ENCODE measurements at places on chromosomes 6 and 20. TPM values are rescaled to one million over a fixed set of nuclear protein-coding genes. Genes with fewer than 3 reads are reported as not detected.
A peak's percentile ranks its signal among the peaks of the same experiment; 100 is the strongest.

GRCh38 chr6:149242883-149243282 lies 74.6 kb upstream of the TAB2 start:
- no peak for DNase-seq

GRCh38 chr6:152636021-152636608 lies 1.0 kb downstream of the SYNE1 start:
- DNase-seq: peak; percentile 1

DNA sequence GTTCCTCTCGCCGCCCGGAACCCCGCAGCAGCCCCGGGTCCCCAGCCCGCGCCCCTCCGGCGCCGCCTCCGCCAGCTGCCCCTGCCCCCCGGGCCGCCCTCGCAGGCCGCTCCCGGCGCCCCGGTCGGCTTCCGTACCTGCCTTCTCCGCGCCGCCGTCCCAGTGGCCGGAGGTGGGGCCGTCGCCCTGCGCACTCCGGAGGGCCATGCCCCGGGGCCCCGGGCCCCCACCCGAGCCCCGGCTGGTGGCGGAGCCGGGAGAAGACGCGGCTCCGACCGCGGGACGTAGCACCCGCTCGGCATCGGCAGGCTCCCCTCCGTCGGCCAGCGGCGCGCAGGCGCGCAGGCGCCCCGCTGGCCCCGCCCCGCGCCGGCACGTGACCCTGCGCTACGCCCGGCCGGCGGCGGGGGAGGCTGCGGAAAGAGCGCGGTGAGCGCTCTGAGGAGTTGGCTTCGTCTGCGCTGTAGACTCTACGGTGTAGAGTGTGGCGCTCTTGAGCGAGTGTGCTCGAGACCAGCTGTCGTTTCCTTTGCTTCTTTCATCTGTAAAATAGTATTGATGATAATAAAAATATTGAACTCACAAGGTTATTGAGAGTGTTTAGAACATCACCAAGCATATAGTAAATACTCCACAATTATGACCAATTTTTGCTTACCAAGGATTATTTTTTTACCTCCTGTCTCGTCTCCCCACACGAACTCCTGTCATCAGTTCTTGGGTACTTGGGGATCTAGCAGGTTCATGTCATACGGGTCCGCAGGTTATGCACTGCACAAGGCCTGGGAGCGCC lies at the start of gene TBC1D20:
TSS of gene TBC1D20 (minus strand) at position 335 of the 793 bp plus-strand sequence. CDS start at position 207, 128 bp downstream.
- peak; percentile 65 for DNase-seq

- DNase-seq: no peak
These were observed 80.2 kb downstream of the CAP2 start for GRCh38 chr6:17473554-17473953.

DNA sequence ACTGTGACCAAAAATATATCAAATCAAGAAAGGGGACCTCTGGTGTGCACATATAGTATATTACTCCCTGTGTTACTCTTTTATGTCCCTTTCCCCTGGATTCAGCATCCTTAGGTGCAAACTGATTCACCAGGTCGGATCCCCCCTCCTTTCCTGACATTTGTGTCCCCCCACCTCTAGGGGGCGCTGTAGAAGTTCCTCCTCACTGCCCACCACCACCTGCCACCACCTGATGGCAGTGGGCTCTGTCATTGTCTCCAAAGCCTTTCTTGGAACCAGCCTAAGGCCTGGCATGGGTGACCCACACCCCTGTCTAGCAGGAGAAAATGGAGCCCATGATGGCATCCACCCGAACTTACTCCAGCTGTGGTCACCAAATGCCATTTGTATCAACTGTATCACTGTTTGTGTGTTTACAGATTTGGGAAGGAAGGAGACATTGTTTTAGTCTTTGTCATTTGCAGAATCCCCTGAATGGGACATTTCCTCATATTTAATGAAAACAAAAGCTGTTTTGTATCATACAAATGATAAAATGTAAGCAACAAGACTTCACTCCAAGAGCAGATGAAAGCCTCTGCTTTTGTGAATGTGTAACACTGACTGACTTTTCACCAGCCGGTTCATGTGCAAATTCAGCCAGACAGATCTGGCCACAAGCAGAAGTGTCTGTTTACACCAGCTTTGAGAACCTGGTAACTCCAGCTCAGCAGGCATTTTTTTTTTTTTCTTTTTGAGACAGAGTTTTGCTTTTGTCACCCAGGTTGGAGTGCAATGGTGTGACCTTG lies 66.2 kb downstream of the ARMC2 start:
- no peak for DNase-seq

DNA sequence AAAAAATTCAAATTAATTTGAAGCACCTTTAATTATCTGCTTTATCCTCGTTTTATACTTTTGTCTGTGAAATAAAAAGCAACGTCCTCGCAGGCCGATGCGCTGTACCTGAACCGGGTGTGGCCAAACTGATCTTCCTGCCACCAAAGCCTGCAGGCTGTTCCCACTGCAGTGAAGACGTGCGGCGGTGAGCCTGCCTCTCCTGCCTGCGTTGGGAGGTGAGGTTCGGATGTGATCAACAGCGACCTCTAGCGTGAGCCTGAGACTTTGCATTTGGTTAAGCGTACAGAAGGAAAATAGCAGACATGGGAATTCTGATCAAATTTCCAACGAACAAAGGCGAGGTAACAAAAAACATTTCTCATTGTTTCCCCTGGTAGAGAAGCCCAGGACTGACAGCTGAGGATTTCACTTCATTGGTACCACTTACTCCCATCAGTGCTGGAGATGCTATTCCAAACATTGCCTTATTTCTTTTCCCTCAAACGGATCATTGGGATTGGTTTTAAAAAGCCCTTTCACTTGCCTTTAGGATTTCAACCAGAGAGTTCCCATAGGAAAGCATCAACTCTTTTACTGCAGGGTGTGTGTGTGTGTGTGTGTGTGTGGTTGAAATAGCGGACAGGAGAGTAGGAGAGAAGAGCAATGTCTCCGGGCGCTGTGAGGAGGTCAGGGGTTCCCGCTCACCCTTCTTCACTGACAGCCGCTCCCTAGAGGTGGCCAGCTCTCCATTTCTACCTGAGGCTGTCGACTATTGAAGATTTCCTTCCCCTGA lies 56.6 kb upstream of the CCN6 start:
- DNase-seq: peak; percentile 61

DNA sequence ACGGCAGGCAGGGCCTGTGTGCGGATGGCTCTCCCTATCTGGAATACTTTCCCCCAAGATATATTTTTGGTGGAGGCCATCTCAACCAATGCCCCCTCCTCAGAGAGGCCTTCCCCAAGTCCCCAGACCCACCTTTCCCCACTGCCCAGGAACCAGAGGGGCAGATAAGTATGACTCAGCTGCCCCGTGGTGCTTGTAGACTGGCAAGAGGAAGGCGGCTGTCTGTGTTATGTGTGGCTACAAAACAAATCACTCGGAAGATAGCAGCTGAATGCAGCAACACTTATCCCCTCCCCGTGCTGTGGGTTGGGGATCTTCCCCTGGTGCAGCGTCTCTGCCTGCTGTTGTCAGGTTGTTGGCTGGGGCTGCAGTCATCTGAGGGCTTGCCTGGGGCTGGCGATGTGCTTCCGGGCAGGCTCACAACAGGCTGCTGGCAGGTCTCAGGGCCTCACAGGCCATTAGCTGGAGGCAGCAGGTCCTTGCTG lies 7.1 kb downstream of the NPEPL1 start:
- no peak for DNase-seq

- DNase-seq: no peak
These were observed 29.3 kb downstream of the ARHGAP18 start for GRCh38 chr6:129680633-129681032.

GRCh38 chr6:154257067-154257466 lies 99.5 kb downstream of the IPCEF1 start:
- DNase-seq: no peak

DNA sequence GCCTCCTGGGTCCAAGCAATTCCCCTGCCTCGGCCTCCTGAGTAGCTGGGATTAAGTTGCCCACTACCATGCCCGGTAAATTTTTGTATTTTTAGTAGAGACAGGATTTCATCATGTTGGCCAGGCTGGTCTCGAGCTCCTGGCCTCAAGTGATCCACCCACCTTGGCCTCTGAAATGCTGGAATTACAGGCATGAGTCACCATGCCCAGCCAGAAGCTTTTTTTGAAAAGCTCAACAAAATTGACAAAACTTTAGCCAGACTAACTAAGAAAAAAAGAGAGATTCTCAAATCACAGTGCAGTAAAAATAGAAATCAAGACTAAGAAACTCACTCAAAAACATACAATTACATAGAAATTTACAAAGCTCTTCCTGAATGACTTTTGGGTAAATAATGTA lies 420.6 kb downstream of the COL12A1 start:
- no peak for DNase-seq

GRCh38 chr6:46016063-46016608 lies 476 bp upstream of the CLIC5 start:
- DNase-seq: no peak

DNA sequence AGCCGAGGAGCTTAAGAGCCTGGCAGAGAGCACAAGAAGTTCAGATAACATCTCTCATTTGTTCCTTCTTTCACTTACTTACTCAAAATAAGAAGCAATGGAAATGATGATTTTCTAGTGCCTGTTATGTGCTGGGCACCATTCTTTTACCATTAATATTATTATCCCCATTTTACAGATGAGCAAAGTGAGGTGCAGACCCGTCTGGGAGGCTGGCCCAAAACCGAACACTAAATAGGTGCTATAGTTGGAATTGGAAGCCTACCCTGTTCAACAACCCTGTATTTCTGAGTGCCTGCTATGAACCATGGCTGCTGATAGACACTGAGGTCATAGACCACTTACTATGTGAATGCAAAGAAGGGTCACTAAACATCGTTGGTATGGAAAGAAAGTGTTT lies 25.0 kb upstream of the MTRF1L start:
- DNase-seq: no peak

- DNase-seq: no peak
These were observed 17.7 kb downstream of the MYLIP start for GRCh38 chr6:16146527-16146955.

DNA sequence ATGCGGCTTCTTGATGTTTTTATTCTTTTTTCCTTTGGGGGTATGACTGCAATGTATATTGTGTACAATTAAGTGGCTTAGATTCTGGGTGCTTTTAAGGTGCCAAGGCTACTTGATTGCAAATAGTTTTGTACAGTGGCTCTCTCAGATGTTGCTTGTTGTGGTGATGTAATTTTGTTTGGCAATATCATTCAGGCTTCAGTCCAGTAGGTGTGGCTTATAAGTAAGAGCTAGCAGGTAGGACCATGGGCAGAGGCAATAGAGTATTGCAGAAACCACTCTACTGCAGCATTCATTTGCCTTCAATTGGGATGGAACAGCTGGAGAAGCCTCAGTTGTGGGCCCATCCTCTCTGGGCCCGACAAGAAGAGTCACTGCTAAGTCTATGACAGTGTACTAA lies 407.9 kb upstream of the MAN1A1 start:
- DNase-seq: no peak

DNA sequence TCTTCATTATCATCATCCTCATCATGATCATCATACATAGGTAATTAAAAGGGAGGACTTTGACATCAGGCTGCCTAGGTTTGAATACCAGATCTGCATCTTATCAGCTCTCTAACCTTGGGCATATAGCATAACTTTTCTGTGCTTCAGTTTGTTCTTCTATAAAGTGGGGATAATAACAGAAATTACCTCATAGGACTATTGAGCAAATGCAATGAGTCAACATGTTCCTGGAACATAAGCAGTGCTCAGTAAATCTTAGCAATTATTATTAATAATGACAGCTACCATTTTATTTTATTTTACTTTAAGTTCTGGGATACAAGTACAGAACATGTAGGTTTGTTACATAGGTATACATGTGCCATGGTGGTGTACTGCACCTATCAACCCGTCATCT lies 7.2 kb downstream of the C20orf202 start:
- no peak for DNase-seq

- DNase-seq: no peak
These were observed 113.3 kb downstream of the RPS12 start for GRCh38 chr6:132927713-132928112.

DNA sequence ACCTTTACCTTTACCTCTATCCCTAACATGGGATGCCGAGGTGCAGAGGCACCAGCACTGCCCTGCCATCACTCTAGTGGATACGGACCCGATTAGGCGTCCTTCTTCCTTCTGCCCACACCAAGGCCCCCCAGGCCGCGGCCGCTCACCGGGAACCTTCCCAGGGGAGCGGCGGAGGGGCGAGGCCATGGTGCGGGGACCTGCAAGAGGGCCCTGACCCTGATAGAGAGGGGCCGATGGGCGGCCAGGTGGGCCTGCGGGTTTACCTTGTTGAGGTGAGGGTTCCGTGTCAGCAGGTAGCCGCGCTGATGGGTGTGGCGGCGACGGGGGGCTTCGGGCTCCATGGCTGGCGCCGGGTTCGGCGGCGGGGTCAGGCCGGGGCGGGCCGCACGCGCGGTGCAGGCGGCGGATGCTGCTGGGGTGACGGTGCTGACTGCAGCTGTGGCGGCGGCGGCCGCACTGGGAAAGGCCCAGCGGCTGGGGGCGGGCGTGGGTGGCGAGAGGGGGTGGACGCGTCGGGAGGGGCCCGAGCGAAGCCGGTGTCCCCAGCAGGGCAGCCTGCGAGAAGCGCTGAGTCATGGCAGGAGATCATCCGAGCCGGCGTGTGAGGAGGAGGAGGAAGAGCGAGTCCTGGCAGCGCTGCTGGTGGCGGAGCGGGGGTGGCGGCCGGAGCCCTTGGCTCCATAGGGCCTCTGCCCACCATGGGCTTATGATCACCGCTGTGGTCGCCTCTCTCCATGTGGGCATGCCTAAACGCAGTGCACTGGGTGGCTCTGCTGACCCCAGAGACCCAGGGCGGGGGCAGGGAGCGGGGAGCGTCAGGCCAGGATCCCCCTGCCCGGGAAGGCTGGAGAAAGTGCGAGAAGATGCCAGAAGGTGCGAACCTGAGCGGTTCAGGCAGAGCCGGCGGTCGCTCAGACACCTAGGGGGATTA lies at the start of gene ME1:
TSS of gene ME1 (minus strand) at position 441 of the 934 bp plus-strand sequence. CDS start at position 344, 97 bp downstream.
- DNase-seq: no peak

DNA sequence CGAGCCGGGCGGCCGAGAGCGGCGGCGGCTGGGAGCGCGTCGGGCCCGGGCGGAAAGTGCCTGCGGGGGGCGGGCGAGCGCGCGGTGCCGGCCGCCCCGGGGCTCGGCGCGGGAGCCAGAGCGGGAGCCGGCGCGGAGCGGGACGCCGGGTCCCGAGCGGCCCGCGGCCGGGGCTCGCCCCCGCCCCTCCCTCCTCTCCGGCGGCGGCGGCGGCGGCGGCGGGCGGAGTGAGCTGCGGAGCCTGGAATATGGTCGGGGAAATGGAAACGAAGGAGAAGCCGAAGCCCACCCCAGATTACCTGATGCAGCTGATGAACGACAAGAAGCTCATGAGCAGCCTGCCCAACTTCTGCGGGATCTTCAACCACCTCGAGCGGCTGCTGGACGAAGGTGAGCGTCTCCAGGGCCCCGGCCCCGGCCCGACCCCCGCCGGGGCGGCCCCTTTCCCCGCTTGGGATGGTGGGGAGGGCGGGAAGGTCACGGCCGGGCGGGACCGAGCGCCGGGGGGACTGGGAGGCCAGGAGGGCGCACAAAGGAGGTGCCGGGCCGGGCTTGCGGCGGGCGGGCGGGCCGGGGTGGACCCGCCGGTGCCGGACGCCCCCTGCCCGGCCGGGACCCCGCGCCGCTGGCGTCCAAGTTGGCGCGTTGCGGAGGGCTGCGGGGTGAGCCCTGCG lies 565 bp downstream of the QKI start:
- no peak for DNase-seq

- DNase-seq: no peak
These were observed 337.4 kb downstream of the TAF4 start for GRCh38 chr20:61728326-61728725.

The WFDC12 gene
- polyA plus RNA-seq: not detected

The THBS2 gene
- 56.8 TPM for polyA plus RNA-seq

The LST1 gene
- 4.8 TPM for polyA plus RNA-seq

The PTPRK gene
- polyA plus RNA-seq: 29.1 TPM

The DYNLT2 gene
- polyA plus RNA-seq: 7.8 TPM

The DSP gene
- 5.4 TPM for polyA plus RNA-seq
